Glomerular endothelial cell (primary cell): ENCODE measurements at places on chromosomes 7 and 10. TPM values are rescaled to one million over a fixed set of nuclear protein-coding genes. Genes with fewer than 3 reads are reported as not detected.

- DNase-seq = no peak
Measured at GRCh38 chr7:151588982-151589381, 69.3 kb upstream of the RHEB start.

GRCh38 chr10:58400609-58401008 lies 15.4 kb downstream of the TFAM start:
- no peak for DNase-seq

OR9A2 gene
- total RNA-seq = 0.18 TPM in 1 of 2 replicates, not detected in the other

CALCR gene
- not detected in 2 replicates for total RNA-seq

DNA sequence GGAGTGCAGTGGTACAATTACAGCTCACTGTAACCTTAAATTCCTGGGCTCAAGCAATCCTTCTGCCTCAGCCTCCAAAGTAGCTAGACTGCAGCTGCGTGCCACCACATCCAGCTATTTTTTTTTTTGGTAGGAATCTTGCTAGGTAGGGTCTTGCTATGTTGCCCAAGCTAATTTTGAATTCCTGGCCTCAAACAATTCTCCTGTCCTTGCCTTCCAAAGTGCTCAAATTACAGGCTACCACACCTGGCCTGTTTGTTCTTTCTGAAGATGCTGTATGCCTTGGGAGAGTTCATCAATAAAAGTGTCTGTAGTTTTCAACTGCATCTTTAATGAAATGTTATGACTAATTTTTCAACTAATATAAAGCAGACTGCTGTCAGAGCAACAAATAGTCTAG lies 452 bp downstream of the SAMD9 start:
- no peak for DNase-seq

DNA sequence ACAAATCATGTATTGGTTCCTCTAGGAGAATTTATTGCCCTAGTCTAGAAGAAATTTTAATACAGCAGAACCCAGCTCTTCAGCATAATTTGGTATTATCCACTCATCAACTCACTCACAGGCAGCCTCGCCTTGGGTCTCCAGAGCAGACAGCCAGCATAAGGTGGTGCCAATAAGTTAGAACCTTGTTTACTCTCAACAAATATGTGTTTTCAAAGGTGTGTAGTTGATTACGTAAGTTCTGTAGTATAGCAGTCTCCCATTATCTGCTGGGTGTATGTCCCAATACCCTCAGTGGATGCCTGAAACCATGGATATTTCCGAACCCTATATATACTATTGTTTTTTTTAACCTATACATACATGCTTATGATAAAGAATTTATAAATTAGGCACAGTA lies 522.5 kb upstream of the LRRN3 start:
- DNase-seq = no peak

GRCh38 chr10:44513591-44513990 lies 128.7 kb upstream of the CXCL12 start:
- no peak for DNase-seq

DNA sequence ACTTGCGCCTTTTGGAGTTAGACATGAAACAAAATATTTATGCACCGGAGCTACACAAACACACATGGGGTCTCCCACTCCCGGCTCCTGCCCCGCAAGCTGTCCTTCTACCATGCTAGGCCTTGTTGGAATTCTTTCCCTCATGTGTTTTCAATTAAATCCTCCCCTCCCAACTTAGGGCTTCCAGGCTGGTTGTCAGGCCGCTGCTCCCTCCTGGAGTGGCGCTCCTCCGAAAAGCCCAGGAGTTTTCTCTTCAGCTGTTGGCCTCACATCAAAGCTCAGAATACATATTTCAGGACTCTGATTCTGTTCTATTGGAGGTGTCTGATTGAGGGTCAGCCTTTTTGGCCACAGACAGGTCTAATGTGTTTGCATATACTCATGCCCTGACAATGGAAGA lies 113.3 kb downstream of the FANK1 start:
- no peak for DNase-seq

- peak; percentile 16 for DNase-seq
Measured at GRCh38 chr7:65307651-65308299, 65.9 kb upstream of the ZNF92 start.

GRCh38 chr7:18573410-18574234 lies 78.1 kb downstream of the HDAC9 start:
- DNase-seq = no peak

DNA sequence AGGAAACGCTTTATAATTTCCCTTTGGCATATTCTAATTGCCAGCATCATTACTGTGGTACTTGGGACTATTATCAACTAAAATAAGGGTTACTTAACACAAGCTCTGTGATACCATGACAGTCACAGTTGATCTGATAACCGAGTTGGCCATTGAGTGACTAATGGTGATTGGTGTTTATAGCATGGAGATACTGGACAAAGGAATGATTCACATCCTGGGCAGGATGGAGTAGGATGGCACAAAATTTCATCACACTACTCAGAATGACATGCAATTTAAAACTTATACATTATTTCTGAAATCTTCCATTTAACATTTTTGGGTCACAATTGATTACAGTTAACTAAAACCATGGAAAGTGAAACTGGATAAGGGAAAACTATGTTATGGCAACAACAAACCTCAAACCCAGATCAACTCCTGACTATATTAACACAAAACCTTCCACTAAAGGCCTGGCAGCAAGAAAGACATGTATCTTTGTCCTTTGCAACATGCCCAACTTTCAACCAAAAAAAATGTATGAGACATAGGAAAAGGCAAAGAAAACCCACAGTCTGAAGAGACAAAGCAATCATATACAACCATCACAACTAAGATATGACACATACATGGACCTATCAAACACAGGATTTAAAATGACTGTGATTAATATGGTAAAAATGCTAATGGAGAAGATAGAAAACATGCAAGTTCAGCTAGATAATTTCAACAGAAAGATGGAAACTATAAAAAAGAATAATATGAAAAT lies 208.5 kb upstream of the NRP1 start:
- DNase-seq = no peak

DNA sequence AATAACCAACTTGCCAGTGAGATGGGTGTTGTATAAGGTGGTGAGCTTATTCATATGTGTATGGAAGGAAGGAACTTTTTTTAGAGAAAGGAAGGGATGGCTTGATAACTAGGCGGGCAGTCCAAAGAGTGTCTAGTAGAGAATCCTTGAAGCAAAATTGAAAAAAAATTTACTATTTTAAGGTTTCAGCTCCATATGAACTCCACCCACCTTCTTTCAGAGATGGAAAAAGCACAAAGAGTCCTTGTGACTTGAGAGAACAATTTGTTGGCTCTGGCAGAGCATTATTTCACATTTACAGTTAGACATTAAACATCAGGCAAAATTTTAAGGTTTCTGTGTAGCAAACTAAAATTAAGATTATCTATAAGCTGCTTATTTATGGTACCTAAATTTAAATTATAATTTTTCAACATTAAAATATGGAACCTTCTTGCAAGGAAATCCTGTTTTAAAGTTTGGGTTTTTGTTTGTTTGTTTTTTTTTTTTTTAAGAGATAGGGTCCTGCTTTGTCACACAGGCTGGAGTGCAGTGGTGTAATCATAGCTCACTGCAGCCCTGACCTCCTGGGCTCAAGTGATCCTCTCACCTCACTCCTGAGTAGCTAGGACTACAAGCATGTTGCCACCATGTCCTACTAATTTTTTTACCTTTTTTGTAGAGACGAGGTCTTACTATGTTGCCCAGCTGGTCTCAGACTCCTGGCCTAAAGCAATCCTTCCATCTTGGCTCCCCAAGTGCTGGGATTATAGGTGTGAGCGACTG lies 12.2 kb downstream of the PTPN12 start:
- DNase-seq = no peak

PON1 gene
- not detected in 2 replicates for total RNA-seq

GRCh38 chr7:6234384-6234783 lies 38.0 kb downstream of the CYTH3 start:
- no peak for DNase-seq
